HTR-8/SVneo (cell line): ENCODE measurements at places on chromosomes 16 and 17.

DNA sequence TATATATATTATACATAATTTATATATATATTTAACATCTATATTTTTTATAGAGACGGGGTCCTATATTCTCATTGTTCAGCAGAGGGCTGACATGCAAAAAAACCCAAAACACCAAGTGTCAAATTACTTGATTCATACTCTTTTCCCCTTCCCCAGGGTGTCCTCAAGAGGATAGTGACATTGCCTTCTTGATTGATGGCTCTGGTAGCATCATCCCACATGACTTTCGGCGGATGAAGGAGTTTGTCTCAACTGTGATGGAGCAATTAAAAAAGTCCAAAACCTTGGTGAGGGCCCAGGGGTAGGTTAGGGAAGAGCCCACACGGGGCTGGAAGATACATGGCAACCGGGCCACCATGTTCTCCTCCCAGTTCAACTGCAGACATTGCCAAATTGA is 11.0 kb downstream of the ITGAM start:
- no peak for DNase-seq

- DNase-seq, result no peak
Observed at GRCh38 chr17:59026176-59026939, 80.3 kb downstream of the TRIM37 start.

DNA sequence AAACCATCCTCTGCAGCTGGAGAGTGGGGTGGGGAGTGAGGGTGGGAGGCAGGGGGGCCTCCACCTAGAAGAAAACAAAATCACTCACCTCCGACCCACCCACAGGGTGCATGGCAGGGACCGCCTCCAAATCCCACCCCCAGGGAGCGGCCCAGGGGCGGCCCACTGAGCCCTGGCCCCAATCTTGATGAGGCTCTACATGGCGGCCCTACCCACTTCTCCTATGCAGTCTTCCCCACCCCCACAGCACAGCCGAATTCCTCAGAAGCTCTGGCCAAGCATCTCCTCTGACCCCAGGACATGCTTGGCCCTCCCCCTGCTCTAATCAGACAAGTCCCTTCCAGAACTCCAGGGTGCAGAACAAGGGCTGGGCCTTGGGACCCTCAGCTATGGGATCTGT is 18.2 kb upstream of the FASN start:
- no peak for DNase-seq

GRCh38 chr17:57761887-57762286 is 16.8 kb upstream of the CCDC182 start:
- DNase-seq, result no peak

DNA sequence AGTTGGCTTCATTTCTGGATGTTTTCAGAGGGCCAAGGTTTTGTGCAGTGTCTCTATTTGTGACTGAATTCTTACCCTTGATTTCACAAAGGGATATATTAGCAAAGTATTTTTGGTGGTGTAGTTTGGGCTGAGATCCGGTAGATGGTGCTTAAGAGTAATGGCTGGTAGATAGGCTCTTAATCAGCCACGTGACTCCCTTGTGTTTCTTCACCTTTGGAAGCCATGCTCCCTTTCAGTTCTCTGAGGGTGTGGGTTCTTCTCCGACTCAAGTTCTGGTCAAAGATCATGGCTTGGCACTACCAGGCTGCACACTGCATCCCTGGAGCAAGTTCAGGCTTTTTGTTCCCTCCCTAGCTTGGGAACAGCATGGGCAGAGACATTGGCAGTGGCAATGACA is 887.3 kb downstream of the CDH8 start:
- DNase-seq, result no peak

- DNase-seq, result no peak
Observed at GRCh38 chr17:65584604-65585521, 23.4 kb upstream of the AXIN2 start.

DNA sequence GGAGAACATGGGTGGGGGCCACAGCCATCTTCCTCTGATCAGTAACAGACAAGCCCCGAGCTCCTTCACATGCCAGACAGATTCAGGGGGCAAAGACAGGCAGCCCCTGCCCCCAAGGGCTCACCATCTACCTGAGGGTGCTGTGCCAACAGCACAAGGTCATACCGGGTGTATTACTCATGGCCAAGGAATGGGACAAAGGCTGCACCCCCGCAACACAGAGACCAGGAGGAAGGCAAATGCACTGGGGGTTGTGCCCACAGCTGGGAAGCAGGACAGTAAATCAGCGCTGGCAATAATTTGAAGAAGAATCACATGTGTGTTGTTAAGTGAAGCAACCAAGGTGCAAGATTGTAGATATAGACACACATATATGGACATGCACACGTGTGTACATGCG is 137.1 kb downstream of the C16orf95 start:
- DNase-seq, result peak; percentile 49

DNA sequence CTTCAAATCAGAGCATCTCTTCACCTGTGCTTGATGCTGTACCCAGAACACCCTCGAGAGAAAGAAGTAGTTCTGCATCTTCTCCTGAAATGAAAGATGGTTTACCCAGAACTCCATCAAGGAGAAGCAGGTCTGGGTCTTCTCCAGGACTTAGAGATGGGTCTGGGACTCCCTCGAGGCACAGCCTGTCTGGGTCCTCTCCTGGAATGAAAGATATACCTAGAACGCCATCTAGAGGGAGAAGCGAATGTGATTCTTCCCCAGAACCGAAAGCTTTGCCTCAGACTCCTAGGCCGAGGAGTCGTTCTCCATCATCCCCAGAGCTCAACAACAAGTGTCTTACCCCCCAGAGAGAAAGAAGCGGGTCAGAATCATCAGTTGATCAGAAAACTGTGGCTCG is 12.3 kb downstream of the SRRM2 start:
- no peak for DNase-seq

DNA sequence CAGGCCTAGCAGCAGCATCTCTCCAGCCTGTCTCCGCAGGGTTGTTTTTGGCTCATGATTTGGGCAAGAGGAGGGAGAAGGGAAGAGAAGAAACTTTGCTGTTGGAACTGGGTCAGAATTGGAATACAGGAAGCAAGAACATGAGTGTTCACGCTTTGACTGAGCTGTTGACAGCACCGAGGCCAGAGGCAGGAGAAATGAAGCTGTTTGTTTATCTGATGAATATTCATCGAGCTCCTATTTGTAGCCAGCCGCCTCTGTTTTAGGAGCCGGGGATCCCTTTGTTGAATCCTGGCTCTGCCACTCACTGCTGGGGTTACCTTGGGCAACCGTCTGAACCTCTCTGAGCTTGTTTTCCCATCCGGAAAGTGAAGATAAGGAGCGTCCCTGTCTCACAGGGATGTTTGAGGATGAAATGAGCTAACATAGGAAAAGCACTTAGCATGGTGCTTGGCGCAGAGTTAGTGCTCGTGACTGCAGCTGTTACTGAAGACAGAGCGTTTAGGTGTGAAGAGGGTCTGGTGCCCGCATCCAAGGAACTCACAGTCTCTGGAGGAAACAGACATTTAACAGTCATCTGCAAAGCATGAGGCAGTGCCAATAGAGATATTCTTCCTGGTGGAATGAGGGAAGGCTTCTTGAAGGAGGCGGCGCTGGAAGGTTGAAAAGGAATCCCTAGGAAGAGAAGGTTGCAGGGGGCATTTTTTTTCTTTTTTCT is 29.2 kb downstream of the RAP1GAP2 start:
- no peak for DNase-seq

- no peak for DNase-seq
Observed at GRCh38 chr17:72838581-72838980, 253.9 kb downstream of the SLC39A11 start.

- DNase-seq, result no peak
Observed at GRCh38 chr17:2466931-2467330, 44.8 kb downstream of the METTL16 start.

DNA sequence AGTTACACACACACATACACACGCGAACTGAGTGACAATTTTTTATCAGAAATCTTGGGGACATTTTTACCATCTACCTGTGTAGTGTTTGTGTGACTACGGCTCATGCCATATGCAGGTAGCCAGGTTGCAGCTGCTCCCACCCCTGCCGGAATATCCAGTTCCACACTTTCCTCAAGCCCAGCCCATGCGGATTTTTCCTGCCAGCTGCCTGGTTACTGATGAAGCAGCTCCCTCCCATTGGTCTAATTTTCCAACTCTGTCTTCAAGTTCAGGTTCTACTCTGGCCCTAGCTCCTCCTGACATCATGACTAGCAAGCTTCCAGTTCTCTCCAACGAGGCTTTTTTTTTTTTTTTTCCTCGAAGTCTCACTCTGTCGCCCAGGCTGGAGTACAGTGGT is 4.8 kb downstream of the GSG1L2 start:
- DNase-seq, result peak; percentile 56

DNA sequence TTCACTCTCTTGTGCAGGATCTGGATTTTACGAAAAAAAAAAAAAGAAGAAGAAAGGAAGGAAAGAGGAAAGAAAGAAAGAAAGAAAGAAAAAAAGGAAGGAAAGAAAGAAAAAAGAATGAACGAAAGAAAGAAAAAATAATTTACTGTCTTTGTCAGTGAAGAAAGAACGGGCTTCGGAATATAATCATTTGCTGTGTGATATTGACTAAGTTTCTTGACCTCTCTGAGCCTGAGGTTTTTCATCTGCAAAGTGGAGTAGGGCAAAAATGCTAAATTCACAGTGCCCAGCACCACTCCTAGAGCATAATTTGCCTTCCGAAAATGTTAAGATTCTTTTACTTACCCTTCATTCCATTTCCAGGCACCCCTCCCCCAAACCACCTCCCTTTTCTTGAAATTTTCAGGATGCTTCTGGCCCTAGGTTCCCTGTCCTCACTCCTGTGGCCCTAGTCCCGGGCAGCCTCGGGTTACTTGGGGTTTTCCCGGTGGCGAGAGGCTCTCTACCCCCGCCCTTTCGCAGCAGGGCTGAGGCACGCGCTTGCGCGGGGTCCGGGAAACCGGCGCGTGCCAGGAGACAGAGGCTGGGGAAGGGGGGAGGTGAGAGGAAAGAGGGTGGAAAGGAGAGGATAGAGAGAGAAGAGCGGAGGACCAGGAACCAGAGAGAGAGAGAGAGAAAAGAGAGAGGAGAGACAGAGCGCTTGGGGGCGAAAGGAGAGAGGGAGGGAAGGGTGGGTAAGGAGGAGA is at the start of gene CNTNAP1:
Gene CNTNAP1, plus strand, starts transcription at position 556 of the 746 bp plus-strand sequence. CDS start 299 bp downstream, outside the sequence.
- peak; percentile 90 for DNase-seq

GRCh38 chr17:43020789-43021740 is 1.1 kb downstream of the VAT1 start:
- peak; percentile 91 for DNase-seq

- no peak for DNase-seq
Observed at GRCh38 chr16:74094514-74094913, 202.1 kb upstream of the PSMD7 start.

DNA sequence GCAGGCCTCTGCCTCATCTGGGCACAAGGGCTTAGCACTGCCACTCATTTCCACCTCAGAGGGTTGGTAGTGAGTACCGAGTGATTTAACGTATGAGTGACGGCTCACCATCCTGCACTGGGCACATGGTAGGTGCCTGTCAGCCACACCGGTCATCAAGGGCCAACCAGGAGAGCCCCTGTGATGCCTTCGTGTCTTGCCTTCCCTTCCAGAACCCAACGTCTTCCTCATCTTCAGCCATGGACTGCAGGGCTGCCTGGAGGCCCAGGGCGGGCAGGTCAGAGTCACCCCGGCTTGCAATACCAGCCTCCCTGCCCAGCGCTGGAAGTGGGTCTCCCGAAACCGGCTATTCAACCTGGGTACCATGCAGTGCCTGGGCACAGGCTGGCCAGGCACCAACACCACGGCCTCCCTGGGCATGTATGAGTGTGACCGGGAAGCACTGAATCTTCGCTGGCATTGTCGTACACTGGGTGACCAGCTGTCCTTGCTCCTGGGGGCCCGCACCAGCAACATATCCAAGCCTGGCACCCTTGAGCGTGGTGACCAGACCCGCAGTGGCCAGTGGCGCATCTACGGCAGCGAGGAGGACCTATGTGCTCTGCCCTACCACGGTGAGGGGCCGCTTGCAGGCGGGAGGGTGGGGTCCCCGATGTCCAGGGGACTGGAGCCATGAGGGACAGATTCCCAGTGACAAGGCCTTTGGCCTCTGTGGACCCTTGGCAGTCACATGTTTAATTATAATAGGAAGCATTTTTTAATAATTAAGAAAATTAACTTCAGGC is 37.1 kb downstream of the MRC2 start:
- no peak for DNase-seq

GRCh38 chr17:18138065-18138749 is 29.7 kb downstream of the MYO15A start:
- DNase-seq, result no peak

DNA sequence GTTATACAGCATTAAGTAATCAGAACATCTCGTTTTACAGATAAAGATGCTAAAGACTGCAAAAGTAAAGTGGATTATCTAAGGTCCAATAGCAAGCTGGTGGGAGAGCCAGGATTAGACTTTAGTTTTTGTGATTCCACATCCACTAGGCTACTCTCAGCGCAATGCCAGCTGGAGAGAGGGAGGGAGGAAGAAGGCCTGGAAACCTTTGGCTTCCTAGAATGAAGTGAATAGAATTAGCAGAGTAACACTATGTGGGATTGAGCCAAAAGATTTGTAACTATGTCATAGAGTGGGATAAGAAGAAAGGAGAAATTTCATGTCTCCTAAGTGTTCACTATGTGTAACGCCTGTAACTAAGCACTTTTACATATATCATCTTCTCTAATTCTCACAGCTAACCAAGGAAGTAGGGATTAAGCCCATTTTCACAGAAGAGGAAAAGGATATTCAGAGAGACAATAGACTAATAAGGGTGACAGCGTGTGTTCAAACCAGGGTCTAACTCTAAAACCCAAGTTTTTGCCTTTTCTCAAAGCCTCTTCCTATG is 25.4 kb upstream of the NSRP1 start:
- DNase-seq, result no peak

GRCh38 chr16:85090873-85091521 is 21.3 kb downstream of the CIBAR2 start:
- no peak for DNase-seq

DNA sequence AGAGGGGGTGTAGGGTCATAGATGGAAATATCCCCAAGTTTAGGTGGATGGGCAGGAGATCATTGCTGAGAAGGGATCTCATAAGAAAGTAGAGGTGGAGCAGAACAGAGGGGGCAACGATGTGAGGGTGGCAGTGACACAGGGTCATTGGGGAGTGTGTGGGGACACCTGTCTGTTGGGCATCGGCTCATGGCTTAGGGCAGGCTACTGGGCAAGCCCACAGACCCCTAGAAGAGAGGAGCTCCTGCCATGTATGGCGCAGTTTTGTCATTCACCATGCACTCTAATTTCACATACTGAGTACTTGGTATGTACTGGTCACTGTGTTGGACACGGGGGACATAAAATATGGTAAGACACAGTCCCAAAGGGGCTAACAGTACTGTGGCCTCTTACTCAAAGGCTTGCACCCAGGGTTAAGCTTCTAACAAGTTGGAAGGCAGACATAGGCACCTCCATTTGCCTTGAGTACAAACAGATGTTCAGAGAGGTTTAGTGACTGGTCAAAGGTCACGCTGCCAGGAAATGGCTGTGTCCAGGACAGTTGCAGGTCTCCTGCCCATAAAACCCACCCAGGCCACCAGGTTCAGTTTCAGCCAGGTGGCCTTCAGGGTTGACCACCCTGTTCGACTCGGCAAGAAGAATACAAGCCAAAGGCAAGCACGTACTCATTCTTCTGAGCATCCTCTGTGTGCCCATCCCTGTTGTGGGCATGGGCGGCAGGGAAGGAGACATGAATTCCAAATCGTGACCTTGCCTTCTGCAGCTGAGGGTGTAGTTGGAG is 580.2 kb downstream of the KCNJ18 start:
- DNase-seq, result no peak

GRCh38 chr17:45132572-45133463 is 503 bp upstream of the PLCD3 start:
- peak; percentile 96 for DNase-seq

GRCh38 chr17:18362698-18363100 is 651 bp downstream of the SHMT1 start:
- peak; percentile 53 for DNase-seq
